ENCODE measurements at places on chromosomes 1 and 21. TPM values are rescaled to one million over a fixed set of nuclear protein-coding genes. Genes with fewer than 3 reads are reported as not detected.
A peak's percentile ranks its signal among the peaks of the same experiment; 100 is the strongest.

The AGMAT gene
- 1.2 TPM for total RNA-seq

The MYCBP gene
- total RNA-seq, result 20.7 TPM

The EDN2 gene
- total RNA-seq, result not detected

DNA sequence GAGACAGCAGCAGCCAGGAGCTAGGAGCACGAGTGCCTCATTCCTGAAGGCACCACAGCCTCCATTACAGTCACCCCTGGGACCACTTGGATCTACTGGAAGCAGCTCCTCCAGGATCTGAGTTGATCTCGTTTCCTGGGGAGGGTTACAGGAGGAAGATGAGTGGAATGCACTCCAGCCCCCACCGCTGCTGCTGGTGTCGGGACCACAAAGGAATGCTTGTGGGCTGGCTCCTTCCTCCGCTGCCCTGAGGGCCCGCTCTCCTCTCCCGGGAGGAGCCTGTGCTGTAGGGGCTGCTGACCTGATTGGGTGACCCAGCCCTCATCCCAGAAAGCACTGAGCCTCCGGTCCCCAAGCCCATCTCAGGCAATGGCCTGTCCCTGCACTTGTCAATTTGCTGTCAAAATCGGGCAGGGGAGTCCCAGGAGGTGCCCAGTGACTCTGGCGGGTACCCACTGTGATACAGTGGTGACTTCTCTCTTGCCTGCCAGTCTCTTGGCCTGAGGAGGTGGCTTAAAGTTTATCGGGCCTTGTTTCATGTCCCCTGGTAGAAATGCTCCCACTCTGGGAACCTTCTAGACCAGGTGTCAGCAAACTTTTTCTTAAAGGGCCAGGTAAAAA, 23.1 kb downstream of the IL10RB start:
- peaks cover 7% of the 10 kb centered on the region for H3K4me1 ChIP-seq
- DNase-seq, result no peak
- H3K27me3 ChIP-seq, result no peaks in the 10 kb centered on the region
- H3K4me3 ChIP-seq, result no peak overlapping the region

DNA sequence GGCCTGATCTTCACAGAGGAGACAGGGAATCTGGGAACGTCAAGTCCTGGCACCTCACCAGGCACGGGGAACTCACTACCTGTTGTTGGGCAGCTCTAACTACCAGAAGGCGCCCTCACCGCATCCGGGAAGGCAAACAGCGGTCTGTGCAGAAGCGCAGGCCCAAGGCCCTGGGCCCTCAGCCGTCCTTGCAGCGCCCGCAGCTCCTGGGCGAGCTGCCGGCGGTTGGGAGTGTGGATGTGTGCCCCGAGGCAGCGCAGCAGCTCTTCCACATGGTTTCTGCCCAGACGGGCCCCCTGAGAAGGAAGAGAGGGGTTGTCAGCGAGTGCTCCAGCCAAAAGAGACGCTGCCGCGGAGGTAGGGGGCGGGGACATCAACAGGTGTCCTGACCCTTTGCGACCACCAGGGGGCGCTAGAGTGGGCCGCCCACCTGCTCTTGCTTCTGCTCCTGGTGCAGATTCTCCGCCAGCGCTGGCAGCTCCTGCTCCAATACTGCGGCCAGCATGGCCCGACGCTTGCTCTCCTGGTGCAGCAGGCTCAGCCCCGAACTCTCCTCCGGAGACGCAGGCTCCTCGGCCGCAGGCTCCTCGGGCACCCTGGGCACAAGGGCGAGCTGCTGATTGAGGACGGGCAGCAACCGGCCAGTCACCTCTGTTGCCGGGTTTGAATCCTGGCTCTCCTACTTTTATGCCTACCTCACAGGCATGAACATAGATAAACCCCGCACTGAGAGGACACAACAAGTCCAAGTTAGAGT, 9.3 kb downstream of the MAP3K6 start:
- H3K4me3 ChIP-seq, result peak overlapping the region; percentile 47
- peaks cover 36% of the 10 kb centered on the region for H3K27me3 ChIP-seq
- no peaks in the 10 kb centered on the region for H3K36me3 ChIP-seq
- peak; percentile 67 for DNase-seq

DNA sequence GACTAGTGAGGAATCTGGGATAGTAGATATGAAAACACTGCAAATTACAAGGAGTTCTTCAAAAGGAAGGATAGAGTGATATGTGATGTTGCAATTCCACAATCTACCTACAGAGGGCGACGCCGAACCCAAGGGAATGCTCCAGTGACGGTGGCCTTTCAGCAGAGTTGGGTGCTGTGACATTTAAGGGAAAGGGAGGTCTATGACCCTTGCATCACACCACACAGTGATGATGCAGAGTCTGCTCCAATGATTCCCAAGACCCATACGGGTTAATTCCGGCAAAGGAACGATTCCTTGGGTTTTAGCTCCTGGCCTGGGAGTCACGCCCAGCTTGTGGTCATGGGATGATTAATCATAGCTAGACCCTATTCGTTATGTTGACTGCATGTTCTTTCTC, 123.0 kb upstream of the IGSF21 start:
- no peaks in the 10 kb centered on the region for H3K36me3 ChIP-seq
- H3K4me1 ChIP-seq, result no peaks in the 10 kb centered on the region
- H3K27me3 ChIP-seq, result peaks cover 38% of the 10 kb centered on the region
